GDM1 (cell line): ENCODE measurements at places on chromosomes 4 and X.
A peak's percentile ranks its signal among the peaks of the same experiment; 100 is the strongest.

DNA sequence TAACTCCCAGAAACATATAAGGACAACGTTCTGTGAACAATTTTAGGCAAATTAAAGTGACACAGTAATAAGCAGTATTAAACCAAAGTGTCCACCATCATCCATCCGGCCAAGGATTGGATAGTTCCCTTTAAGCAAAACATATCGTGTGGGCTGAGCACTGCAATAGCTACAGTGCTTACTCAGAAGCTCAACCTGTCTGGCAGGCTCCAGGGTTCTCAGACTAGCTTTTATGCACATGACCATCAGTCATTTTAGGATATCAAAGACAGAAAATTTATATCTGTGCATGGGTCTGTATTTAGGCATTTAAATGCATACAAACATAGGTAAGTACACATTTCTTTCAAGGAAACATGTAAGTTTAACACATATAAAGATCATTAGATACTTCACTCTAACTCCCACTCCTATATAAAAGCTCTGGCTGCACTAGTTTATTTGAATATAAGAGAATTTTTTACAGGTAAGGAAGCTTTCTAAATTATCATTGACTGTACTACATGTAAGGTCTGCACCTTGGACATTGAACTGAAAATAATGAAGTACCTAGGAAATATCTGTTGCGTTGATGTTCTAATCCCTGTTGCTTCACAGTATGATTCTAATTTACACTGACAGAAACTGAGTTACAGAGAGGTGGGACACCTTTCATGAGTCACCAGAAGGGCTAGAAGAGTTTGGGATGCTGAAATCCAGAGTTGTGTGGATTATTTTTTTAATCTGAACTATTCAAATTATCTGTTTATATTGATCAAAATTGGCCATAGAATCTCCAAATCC, 67.6 kb downstream of the ELOVL6 start:
- no peak for DNase-seq

GRCh38 chrX:69724307-69724706, 108.4 kb downstream of the EDA start:
- DNase-seq, result no peak

DNA sequence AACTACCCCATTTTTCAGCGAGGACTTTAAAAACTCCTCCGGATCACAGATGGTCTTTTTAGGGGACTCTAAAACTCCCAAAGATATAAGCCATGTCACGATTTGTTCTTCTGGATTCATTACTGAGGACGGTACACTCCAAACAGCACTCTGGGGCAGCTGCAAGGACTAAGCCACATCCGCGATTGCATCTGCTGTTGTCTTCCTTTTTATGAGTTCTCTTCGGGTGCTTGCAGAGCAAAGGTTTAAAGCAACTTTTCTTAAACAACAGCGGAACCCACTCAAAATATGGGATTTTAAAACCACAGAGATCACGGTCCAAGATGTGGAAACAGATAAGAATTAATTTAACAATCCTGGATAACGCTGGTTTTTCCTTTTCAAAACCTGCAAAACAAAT, at the start of gene ARHGEF6:
TSS of gene ARHGEF6 (minus strand) at position 170 of the 400 bp plus-strand sequence. CDS start at position 120, 50 bp downstream.
- peak; percentile 62 for DNase-seq

DNA sequence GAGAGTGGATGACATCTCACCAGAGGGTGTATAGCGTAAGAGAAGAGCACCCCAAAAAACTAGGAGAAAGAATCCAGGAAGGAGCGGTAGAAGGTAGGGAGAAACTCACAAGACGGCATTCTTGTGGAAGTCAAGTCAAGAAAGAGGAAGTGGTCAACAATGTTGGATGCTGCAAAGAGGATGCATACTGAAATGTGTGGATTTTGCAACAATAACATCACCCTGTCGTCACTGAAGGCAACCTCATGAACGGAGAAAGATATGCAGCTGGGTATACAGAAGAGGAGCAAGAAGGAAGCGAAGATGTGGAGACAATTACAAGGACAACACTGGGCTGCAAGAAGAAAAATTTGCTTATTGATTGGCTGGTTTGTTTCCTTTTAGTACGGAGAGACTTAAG, 11.4 kb upstream of the TAPT1 start:
- peak; percentile 50 for DNase-seq

DNA sequence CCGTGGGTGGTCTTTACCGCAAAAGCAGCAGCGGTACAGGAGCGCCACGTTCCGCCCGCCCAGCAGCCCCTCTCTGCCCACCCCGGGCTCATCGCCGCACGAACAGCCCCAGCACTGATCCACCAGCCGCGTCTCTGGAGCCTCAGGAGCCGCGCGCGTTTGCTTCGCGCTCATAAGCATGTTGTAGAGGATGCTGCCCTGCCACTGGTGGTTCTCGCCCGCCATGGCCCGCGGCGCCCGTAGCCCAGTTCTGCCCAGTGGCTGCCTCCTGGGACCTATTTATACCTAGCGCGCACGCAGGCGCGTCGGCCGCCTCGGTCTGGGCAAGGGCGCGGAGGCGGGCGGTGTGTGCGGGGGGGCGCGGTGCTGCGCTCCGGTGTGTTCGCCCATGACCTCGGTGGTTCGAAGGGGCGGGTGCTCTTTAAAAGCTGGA, at the start of gene NR0B1:
TSS of gene NR0B1 (minus strand) at position 252 of the 433 bp plus-strand sequence. CDS start at position 225, 27 bp downstream.
- no peak for DNase-seq
